ENCODE measurements at places on chromosomes 4 and X.

- no peak for DNase-seq
Measured at GRCh38 chrX:37686369-37686995, 891 bp downstream of the XK start.

DNA sequence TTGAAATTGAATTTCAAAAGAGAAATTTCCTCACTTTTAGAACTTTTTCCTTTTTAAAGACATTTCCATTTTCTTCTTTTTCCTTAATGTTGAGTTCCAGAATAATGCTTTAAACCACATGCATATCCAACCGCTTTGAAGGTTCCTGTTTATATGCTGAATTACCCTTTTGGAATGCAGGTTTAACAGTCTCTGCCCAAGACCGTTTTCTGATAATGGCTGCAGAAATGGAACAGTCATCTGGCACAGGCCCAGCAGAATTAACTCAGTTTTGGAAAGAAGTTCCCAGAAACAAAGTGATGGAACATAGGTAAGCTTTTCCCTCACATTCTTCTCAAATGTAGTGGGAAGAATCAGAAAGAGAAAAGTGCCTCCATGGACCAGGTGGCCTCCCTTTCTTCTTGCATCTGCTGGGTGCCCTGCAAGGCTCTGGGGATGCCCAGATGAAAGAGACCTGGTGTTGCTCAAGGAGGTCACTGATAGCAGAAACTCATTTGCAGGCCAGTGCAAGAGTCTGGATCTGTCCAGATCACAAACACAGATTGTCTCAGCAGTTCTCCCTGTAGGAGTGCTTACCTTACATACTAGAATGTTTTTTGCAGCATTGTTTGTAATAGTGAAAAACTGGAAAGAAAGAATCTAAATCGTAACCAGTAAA, 42.9 kb downstream of the MOSPD2 start:
- DNase-seq = no peak

GRCh38 chrX:19017271-19017670, 33.4 kb upstream of the PHKA2 start:
- DNase-seq = no peak

- no peak for DNase-seq
Measured at GRCh38 chrX:45852884-45853283, 652.2 kb upstream of the DIPK2B start.

DNA sequence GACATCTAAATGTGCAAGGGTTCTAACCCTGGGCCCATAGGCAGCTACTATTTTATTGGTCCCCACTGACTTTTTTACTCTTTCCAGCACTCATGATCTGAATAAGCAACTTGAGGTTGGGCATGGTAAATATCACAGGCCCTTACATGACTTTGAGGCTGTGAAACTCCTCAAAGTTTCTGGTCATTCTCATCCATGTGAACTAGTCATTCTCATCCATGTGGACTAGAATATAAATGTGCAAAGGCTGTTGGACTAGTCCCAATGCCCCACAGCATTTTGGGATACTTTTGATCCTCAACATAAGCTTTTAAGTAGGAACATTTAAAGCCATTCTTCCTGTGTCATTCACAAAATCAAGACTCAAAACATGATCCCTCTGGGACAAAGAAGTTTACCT, 290.7 kb upstream of the PPARGC1A start:
- no peak for DNase-seq

GRCh38 chrX:44906041-44906440, 33.1 kb downstream of the KDM6A start:
- DNase-seq = no peak

GRCh38 chr4:60948008-60948407, 252.1 kb upstream of the ADGRL3 start:
- DNase-seq = no peak

DNA sequence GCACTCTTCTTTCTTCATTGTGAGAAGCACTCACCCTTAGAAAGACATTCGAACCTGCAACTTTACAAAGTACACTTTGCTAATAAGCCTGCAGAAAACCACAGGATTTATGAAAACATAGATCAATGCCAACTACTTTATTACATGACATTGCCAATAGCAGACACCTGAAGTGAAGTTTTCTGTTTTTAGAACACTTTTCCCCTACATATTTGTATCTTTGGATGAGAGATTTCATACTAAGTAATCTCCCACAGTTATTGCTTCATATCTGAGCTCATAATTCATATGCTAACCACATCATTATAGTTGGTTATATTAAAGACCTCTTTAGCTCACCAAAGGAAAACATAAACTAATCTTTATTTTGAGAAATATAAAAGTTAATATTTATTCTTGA, 276.5 kb upstream of the CTSO start:
- DNase-seq = no peak

DNA sequence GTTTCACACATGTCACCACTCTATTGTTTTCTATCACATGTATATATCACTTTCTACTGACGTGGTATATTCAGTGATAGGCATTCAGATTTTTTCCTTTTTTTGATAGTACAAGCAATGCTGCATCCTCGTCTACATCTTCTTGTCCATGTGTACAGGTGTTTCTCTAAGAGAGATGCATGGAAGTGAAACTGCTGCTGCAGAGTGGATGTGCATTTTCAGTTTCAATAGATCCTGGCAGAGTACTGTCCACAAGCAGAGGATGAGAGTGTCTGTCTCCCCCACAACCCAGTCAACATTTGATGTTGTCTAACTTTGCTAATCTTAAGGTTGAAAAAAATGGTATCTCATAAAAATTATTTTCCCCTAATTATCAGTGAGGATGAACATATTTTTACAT, 194.0 kb upstream of the CASK start:
- no peak for DNase-seq

DNA sequence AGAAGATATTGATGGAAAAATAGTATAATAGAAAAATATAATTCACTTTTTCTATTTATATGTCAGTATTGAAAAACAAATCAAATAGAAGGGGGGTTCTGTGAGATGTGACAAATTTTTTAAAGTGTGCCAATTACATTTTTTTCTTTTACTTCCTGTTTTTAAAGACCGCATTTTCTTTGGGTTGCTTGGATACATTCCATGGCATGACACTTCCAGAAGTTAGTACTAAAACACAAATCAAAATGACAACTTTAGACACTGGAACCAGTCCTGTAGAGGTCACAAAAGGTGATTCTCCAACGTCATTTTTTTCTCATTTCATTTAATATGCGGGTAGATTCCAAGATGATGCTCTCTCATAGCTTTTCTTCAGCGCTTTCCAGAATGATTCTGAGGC, 116.2 kb upstream of the GNPDA2 start:
- no peak for DNase-seq

DNA sequence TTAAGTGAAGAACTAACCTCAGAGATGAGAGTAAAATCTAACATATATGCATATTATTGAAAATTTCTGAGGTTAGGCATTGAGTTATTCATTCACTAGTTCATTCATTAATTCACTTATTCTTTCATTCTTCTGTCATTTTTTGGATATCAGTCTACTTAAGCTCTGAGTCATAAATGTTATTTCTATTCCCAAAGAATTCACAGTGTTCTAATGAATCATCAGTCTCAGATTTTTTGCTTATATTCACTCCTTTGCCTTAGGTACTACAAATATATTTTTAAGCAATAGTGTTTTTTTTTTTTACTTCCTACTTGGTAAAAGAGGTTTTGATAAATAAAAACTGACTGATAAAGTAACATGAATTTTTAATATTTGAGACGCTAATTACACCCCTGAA, 95.2 kb upstream of the DKK2 start:
- no peak for DNase-seq
